ENCODE measurements at places on chromosomes 2 and 18. TPM values are rescaled to one million over a fixed set of nuclear protein-coding genes. Genes with fewer than 3 reads are reported as not detected.

The GPBAR1 gene
- total RNA-seq, result 1.5 TPM

The CCBE1 gene
- not detected for total RNA-seq

The NEU2 gene
- not detected for total RNA-seq

- H3K27me3 ChIP-seq, result no peaks in the 10 kb centered on the region
- DNase-seq, result no peak
- H3K27ac ChIP-seq, result no peak overlapping the region
- H3K4me3 ChIP-seq, result no peak overlapping the region
These were observed 777.6 kb upstream of the SOX11 start for GRCh38 chr2:4914551-4914950.

DNA sequence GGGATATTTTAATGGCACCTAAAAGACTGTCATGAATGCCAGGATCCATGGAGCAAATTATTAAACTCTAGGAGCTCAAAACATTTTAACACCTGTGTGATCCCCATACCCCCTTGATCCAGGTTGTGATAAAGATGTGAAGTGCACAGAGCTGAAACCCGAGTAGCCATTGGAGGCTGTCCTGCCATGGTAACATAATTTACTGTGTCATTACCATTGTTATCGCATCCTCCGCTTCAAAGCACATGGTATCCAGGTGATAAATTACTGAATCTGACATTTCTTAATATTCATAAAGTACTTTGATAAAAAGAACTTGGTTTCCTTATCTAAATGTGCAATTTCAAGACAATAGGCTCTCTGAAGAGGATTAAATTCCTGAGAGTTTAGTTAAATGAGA, 109.3 kb downstream of the CHST9 start:
- H3K27ac ChIP-seq, result no peak overlapping the region
- no peaks in the 10 kb centered on the region for H3K27me3 ChIP-seq
- no peaks in the 10 kb centered on the region for H3K36me3 ChIP-seq
- no peak overlapping the region for H3K4me3 ChIP-seq

DNA sequence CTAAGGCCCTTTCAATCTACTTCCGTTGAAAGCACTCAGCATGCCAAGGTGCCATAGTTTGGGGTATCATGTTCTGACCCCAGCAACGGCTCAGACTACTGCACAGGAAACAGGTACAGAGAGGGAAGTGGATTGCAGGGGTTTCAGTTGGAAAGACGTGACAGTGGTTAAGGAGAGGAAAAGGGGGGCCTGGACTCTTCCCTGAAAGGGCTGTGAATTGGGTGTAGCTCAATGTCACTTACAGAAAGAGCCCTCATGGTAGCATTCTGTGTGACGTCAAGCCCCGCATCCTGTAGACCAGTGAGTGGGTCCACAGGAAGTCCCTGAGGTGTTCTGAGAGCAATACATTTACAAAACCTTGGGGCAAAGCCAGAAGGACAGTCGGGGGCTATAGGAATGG, 121.5 kb upstream of the GYPC start:
- H3K36me3 ChIP-seq, result peaks cover 6% of the 10 kb centered on the region
- H3K4me3 ChIP-seq, result no peak overlapping the region
- H3K27me3 ChIP-seq, result peaks cover 47% of the 10 kb centered on the region
- no peak overlapping the region for H3K27ac ChIP-seq

- H3K36me3 ChIP-seq, result no peaks in the 10 kb centered on the region
- H3K4me1 ChIP-seq, result peaks cover 3% of the 10 kb centered on the region
- H3K27me3 ChIP-seq, result no peaks in the 10 kb centered on the region
- H3K4me3 ChIP-seq, result no peak overlapping the region
- DNase-seq, result no peak
These were observed 790.5 kb downstream of the RNF144A start for GRCh38 chr2:7707723-7708122.

GRCh38 chr2:214293593-214293992, 117.3 kb upstream of the VWC2L start:
- no peaks in the 10 kb centered on the region for H3K36me3 ChIP-seq
- H3K4me3 ChIP-seq, result no peak overlapping the region
- no peaks in the 10 kb centered on the region for H3K27me3 ChIP-seq
- no peak for DNase-seq

All from T-helper 17 cell (primary cell).